ENCODE measurements at places on chromosomes 7 and 10. TPM values are rescaled to one million over a fixed set of nuclear protein-coding genes. Genes with fewer than 3 reads are reported as not detected.

GRCh38 chr7:70492625-70493024 is 639.3 kb upstream of the GALNT17 start:
- DNase-seq = no peak

DNA sequence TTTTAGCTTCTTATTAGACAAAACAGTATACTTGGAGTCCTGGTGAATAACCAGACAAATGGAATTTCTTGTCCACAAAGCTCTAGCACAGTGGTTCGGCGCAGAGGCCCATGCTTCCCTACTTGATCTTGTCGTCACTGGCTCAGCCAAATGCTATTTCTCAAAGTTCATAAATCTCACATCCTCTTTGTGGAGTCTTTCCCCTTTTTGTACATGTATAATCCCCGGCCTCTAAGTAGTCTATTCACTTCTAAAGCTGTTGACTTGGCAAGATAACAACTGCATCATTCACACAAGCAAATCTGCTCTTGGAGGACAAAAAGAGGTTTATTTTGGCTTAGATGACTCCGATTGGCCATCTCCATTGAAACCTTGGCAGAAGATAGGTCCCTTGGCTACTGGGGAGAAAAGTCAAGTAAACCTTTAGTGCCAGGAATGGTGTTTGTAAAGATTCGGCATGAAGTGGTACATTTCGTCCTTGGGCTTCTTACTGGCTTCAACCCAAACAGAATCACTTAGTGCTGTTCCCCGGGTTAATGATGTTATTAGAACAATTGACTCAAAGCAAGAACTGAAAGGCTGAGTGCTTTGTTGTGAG is 5.1 kb upstream of the AKR1E2 start:
- no peak for DNase-seq

DNA sequence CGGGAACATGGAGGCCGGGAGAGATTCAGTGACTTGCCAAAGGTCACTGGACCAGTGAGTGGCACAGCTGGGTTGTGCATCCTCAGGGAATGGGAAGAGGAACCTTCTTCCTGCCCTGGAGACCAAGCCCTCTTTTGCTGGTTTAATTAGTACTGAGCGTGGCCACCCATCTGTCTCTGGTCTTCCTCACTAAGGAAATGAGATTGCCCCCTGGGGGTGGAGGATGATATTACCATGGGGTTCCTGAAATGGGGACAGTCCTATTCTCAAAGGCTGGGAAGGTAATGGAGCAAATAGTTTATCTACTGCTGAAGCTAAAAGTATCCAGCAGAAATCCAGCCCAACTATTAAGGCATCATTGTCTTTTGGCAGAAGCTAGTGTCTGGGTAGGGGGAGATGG is 98.6 kb upstream of the FGFR2 start:
- no peak for DNase-seq

- no peak for DNase-seq
These were observed 472.6 kb downstream of the XPNPEP1 start for GRCh38 chr10:109450702-109451101.

- DNase-seq = no peak
These were observed 9.5 kb upstream of the AP5Z1 start for GRCh38 chr7:4765776-4766490.

- no peak for DNase-seq
These were observed 217.6 kb downstream of the MLLT10 start for GRCh38 chr10:21751341-21752310.

GRCh38 chr10:99528494-99529441 is 4.0 kb upstream of the NKX2-3 start:
- DNase-seq = no peak

- DNase-seq = no peak
These were observed 230.4 kb downstream of the TNS3 start for GRCh38 chr7:47351233-47352154.

DNA sequence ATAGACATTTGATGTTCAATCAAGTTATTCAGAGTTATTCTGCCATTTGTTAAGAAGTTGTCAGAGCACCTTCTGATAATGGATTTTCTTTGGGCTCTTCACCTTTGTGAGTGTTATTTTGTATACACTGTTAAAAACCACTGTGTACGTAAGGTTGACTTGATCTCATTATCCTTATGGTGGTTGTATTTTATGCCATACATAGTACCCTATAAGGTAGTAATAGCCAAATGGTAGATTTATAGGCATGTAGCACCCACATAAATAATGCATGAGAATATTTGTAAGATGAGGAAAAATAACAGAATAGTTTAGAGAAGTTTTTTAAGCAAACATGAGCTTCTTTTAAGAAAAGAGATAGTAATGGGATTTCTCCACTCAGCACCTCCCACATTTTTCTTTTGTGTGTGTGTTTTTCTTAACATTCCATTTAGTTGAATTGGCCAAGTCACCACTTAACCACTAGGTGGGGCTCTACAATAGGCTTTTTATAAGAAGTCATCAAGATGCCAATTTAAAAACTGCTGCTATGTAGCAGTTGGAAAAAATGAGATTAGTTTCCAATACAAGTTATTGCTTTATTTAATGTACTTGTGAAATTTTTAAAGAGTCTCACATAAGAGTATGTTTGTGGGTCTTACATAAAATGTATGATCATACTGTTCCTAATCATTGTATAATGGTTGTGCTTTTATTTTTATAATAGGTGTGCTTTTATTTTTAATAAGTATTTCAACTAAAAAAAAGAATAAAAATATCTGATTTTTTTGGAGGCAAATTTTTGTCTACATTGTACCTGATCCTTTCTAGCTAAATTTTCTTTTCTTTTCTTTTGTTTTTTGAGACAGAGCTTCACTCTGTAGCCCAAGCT is 41.1 kb upstream of the STMP1 start:
- DNase-seq = peak; percentile 50

- no peak for DNase-seq
These were observed 61.2 kb upstream of the NPVF start for GRCh38 chr7:25289518-25289917.

- no peak for DNase-seq
These were observed 32.0 kb upstream of the EN2 start for GRCh38 chr7:155425887-155426286.

DNA sequence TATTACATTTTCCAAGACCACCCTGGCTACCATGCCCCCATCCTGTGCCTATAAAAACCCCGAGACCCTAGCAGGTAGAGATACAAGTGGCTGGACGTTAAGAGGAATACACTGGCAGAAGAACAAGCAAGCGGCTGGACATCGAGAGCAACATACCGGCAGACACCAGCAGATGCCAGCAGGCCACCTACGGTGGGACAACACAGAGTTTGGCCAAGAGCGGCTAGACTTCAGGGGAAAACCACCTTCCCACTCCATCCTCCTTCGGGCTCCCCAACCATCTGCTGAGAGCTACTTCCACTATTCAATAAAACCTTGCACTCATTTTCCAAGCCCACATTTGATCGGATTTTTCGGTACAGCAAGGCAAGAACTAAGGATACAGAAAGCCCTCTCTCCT is 70.3 kb downstream of the ORC5 start:
- DNase-seq = no peak

GRCh38 chr7:148348466-148348865 is 242.1 kb upstream of the C7orf33 start:
- no peak for DNase-seq

GRCh38 chr10:70331486-70332268 is 47.9 kb upstream of the NPFFR1 start:
- peak; percentile 97 for DNase-seq

DNA sequence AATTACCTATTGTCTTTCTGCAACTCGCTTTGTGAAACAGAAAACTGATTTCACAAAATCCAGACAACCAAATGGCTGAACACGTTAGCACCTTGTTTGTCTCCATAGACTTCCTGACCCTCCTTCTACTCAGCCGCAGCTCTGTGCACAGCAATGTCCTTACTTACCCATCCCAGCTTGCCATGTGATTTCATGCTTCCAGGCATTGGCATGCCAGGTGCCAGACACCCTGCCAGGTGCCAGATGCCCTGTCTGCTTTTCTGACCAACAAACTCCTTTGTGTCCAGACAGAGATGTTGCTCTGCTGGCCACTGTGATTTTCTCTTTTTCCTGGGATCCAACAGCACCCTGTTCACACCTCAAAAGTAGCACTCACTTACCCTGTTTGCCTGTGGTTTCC is 16.1 kb upstream of the FAM170B start:
- DNase-seq = no peak

DNA sequence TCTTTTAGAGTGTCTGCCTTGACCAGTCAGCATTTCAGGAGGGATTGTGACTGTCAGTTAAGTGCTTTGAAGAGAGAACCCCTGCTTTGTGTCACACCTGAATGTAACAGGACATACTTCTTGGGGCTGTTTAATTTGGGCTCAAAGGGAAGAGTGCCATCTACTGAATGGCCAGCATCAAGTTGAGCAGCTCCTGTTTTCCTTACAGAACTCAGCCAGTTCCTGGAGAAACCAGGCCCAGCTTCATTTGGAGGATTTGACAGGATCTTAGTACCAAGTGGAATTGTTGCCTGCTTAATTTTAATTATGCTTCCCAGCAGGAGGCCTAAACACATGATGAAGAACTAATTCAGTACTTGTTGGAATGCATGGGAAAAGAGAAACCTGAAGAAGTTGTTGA is 8.3 kb downstream of the ADD3 start:
- DNase-seq = no peak

DNA sequence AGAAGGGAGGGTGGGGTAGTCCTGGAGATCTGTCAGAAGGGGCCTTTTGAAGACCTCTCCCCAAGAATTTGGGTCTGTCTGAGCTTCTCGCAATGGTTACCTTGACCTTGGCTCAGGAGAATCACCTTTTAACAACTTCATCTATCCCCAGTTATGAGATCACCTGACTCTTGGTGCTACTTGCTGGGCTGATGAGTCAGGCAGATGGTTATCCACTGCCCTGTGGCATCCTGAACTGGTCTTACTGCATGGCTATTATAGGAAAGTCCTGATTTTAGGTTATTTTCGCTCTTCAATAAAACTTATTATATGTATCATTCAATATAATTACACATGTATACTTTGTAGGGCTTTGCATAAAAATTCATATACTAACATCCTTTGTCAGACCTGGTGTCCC is 274.7 kb downstream of the GFRA1 start:
- DNase-seq = no peak

GRCh38 chr7:114310345-114311110 is 104.1 kb upstream of the FOXP2 start:
- no peak for DNase-seq

GRCh38 chr10:34181553-34182300 is 633.4 kb downstream of the PARD3 start:
- no peak for DNase-seq

DNA sequence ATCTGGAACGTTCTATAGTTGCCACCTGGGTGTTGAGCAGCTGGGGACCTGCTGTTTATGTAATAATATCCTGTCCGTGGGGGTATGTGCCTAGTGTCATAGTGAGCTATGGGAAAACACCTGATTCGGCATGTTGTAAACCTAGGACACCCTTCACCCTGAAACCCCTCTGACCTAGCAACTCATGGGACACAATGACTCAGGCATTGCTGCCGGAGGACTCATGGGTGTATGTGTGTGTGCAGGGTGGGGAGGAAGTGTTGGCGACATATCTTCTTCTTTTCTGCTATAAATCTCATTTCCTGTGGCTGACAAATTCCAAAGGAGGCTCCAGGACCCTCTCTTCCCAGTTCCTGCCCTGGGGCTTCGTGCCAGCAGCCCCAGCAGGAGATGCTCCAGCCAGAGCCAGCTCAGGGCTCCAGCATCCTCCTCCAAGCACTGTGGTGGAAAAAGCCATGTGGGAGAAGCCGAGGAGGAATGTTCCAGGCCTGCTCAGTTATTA is 77.0 kb upstream of the PODXL start:
- DNase-seq = no peak

DNA sequence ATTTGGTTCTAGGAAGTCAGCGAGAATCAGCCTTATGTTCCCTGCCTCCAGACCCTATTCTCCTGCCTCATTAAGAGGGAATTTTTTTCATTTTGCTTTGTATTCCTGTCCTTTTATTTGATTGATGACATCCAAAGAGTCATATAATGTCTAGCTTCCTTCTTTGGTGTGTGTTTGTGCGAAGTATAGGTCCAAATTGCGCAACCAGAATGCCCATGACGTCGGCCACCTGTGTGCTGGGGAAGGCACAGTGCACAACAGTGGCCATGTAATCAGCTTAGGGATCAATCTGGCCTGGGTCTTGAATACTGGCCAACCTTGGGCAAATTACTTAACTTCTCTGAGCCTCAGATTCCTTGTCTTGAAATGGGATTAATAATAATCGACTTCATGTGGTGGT is 206.2 kb downstream of the VTI1A start:
- DNase-seq = no peak

DNA sequence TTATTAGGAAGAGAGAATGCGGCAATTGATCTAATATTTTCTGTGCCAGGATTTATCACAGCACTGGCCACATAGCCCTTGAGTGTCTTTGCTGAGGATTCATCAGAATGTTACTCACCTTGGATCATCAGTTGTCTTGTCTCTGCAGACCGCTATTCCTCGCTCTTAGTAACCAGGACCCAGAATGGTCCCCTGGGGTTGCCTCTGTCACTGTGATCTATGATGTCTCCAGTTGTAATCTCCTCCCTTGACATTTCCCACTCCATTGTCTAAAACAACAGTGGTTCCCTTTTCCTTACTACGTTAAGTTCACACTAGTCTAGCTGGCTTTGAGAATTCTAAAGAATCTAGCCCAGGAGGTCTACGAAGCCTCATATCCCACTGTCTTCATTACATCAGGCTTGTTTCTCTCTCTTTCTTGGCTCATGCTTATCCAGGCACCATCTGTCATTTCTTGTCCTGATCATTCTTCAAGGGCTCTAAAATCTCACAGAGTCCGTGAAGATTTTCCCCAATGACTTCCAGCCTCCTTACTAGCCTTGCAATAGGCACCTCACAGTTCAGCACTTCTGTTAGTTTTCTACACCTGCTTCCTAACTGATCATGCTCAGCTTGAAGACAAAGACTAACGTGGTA is 125.8 kb downstream of the CUBN start:
- DNase-seq = no peak

- DNase-seq = no peak
These were observed 2.8 kb downstream of the HOXA10 start for GRCh38 chr7:27171325-27171636.

DNA sequence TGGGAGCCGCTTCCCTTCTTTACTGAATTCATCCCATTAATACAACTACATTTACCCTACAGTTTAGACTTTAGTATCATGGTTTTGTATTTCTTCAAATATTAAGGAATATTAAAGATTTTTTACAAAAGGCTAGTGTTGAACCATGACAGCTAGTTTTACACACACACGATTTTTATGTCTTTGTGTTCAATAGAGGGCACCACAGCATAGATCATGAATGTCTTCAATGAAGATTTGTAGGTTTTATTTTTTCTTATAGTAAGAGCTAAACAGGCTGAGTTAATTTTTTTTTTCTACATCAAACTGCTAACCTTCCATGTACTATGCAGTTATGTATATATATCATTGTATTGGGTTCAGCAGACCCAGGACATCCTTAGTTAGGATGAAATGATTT is 76.9 kb downstream of the SNX10 start:
- DNase-seq = no peak

GRCh38 chr10:31939797-31940708 is 11.4 kb upstream of the ARHGAP12 start:
- no peak for DNase-seq

The CPN1 gene
- total RNA-seq = not detected

The RAB11FIP2 gene
- total RNA-seq = 8.5 TPM

The NPTX2 gene
- total RNA-seq = 0.07 TPM

The PON1 gene
- total RNA-seq = not detected

The MMP21 gene
- not detected for total RNA-seq

The TAS2R3 gene
- total RNA-seq = 0.35 TPM
